ENCODE measurements at places on chromosomes 3 and 15.

DNA sequence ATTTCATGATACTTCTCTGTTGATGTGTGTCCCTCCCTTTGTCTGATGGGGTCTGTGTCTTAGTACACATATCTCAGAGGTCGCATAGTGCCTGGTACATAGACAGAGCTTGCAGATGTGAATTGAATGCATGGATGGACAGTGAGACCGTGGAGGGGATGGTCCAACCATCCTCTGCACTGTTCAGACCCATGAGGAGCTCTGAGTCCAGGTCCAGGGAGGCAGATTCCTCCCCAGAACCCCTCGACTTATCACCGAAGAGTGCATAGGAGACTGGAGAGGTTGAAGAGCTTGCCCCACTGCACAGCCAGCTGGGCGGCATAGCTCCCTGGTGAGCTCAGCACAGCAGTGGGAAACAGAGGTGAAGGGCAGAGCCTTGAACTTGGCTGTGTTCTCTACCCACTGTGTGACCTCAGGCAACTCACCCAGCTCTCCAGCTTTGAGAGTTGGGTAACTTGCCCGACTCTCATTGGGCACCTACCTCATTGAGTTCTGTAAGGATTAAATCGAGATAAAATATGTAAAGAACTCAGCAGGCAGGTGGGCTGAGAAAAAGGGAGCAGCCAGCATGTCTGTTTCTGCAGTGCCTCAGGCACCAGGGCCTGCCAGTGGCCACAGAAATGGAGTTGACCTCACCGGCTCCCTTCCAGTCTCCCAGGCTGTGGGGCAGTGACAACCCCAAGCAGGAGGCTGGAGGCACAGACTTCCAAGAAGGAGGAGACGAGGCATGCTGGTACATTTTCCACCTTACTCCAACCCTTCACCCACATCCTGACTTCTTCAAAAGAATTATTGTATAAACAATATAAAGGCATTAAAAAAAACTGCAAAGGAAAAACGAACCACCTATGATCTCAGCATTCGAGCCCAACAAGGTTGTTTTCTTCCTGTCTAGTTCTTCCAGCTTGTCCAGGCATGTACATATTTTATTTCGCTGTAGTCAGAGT, 54.1 kb upstream of the TFRC start:
- DNase-seq, result peak; percentile 53

DNA sequence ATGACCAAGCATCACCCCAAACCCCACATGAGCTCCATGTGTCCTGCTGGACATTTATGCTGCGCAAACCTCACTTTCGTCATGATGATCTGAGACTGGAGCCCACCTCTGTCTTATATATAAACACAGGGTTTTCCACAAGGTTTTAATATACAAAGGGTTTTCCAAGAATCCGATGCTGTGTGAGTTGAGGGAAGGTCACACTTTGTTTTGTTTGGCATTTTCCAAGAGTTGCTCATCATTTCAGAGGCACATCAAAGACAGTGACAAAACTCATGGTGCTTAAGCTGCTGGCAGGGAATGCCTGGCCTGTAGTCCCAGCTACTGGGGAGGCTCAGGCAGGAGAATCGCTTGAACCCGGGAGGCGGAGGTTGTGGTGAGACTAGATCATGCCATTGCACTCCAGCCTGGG, 20.0 kb downstream of the EFCC1 start:
- no peak for DNase-seq

- no peak for DNase-seq
These were observed 63.1 kb downstream of the POLQ start for GRCh38 chr3:121482660-121483059.

DNA sequence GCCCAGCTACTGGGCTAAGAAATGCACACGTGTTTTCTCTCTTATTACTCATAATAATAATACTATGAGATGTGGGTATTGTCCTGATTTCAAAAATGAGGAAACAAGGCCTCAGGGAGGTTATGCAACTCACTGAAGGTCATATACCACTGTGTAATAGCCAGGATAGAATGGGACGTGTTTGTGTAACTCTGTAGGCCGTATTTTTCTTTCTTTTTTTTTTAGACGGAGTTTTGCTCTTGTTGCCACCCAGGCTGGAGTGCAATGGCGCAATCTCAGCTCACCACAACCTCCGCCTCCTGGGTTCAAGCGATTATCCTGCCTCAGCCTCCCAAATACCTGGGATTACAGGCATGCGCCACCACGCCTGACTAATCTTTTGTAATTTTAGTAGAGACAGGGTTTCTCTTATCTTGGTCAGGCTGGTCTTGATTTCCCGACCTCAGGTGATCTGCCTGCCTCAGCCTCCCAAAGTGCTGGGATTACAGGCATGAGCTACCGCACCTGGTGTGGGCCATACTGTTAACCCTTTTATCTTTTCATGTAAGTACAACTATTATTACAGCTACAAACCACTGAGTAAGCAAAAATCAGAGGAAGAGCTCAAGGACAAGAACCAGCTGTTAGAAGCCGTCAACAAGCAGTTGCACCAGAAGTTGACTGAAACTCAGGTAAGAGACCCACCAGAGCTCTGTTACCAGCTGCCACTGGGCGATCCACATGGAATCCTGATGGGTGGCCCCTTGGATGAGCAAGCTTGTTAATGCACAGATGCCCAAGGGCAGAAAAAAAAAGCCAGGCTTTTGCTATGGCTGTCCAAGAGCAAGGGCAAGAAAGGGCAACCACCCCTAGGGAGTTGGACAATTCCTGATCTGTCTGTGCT, 6.7 kb downstream of the KNSTRN start:
- no peak for DNase-seq

DNA sequence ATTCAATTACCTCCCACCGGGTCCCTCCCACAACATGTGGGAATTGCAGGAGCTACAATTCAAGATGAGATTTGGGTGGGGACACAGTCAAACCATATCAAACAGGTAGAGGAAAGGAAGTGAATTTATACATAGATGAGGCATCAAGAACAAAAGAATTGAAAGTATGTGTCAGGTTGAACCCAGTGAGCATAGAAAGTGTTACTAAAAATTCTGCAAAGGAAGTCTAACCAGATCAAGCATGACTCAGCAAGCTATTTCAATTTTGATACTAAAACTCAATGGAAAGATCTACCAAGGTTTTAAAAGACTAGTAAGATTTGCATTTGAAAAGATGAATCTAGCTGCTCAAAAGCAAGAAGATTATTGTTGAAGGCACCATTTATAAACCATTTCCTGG, 323.0 kb downstream of the ROBO2 start:
- no peak for DNase-seq

GRCh38 chr15:67512140-67512539, 8.8 kb upstream of the C15orf61 start:
- DNase-seq, result no peak

- peak; percentile 68 for DNase-seq
These were observed 63.6 kb downstream of the FAM81A start for GRCh38 chr15:59501597-59501996.

- DNase-seq, result no peak
These were observed 338.1 kb downstream of the GAP43 start for GRCh38 chr3:115961380-115961779.
